ENCODE measurements at places on chromosomes 13 and 19.

GRCh38 chr13:114298866-114299265, 15.4 kb upstream of the CHAMP1 start:
- no peak for DNase-seq

DNA sequence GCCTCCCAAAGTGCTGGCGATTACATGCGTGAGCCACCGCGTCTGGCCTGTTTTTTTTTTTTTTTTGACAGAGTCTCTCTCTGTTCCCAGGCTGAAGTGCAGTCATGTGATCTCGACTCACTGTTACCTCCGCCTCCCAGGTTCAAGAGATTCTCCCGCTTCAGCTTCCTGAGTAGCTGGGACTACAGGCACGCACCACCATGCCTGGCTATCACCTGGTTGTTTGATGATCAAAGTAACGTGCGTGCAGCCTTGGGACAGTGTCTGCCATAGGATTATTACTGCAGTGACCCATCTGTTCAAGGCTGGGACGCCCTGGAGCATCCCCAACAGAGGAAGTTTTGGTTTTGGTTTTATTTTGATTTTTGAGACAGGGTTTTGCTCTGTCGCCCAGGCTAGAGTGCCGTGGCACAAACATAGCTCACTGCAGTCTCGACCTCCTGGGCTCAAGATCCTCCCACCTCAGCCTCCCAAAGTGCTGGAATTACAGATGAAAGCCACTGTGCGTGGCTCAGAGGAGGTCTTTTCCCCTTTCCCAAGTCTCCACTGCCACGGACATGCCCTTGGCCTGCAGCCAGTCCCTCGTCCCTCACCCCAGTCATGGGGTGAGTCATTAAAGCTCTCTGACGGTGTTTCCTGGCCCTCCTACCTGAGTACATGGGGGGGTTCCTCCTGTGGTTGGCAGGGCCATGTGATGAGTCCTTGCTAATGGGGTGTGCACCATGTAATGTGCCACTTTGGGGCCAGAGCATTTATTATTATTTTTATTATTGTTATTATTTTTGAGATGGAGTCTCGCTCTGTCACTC, 65.6 kb downstream of the IER2 start:
- DNase-seq = no peak

GRCh38 chr19:1969176-1970002, 28.4 kb downstream of the CSNK1G2 start:
- DNase-seq = no peak

DNA sequence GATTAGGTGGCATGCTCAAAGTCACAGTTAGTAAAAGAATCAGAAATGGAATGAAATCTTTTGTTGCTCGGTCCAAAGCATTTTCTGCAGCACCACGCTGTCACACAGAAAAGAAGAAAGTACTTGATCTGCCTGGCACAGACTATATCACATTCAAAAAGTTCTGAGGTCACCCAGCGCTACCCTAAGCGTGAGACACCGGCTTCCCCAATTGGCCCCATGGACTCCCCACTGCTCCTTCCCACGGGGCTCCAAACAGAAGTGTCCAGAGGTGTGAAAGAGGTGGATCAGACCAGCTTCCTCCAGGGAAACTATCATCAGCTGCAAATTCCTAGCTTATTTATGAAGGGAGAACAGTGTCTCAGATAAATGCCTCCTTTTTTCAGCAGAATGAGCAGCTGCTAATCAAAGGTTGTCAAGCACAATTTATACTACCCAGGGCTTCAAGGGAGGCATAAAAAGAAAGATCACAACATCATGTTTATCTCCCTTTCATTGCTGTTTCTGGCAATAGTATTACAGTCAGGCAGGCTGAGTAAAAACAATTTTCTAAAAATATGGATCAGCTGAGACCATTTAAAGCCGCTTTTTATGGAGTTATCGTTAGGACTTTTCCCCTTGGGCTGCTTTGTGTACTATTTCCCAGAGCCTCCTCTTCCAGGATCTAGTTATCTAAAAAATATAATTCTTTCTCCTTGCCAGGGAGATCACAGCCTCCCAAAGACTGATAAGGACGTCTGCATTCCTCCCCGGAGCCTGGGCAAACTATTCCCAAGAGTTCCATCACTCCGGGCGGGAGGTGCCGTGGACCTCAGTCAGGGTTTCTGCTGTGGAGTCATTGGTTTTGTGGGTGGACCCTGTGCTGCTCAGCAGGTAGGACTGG, 208.0 kb downstream of the LHFPL6 start:
- no peak for DNase-seq

Data from NCI-H1105 treated with DMSO at 0.1 percent for 48 hours (cell line).